ENCODE measurements at places on chromosomes 2 and 18.

GRCh38 chr18:25279133-25279532 lies 72.8 kb downstream of the ZNF521 start:
- no peak for DNase-seq

- DNase-seq: no peak
Measured at GRCh38 chr2:238389988-238390589, 36.6 kb upstream of the ASB1 start.

DNA sequence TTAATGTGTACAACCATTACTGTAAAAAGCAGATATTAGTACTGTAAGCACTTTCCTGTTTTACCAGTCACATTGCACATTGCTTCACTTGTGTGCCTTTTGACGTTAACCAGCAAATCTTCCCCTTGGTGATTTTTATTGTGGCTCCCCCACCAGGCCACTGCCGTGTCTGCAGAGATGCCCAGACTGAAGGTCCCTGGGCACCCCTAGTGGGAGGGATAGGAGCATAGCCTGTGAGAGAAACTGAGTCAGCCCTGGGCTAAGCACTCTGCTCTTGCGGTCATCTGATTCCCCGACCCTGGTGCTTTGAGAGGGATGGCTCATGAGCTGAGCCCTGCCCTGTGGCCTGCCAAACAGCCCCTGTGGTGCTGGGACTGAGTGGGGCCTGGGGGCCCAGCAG lies 73.4 kb downstream of the INPP4A start:
- DNase-seq: peak; percentile 23

GRCh38 chr2:20456636-20457426 lies 10.0 kb downstream of the RHOB start:
- DNase-seq: no peak

DNA sequence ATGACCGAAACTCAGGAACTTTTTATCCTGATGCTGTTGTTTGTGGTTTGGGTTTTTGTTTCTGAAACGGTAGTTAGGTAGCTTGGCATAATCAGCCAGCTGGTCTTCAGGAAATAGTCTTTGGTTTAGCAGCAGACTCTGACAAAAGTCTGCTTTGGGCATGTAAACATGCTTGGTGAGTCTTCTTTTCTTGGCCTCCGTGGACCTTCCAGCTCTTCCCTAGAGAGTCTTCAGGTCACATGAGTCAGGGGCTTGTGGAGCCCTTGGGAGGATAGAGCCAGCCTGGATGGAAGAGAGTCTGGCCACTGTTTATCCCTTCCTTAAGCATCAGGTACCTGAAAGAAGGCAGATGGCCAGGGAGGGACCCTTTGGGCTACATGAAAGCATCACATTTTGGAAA lies 154.5 kb downstream of the MGAT5 start:
- DNase-seq: no peak

DNA sequence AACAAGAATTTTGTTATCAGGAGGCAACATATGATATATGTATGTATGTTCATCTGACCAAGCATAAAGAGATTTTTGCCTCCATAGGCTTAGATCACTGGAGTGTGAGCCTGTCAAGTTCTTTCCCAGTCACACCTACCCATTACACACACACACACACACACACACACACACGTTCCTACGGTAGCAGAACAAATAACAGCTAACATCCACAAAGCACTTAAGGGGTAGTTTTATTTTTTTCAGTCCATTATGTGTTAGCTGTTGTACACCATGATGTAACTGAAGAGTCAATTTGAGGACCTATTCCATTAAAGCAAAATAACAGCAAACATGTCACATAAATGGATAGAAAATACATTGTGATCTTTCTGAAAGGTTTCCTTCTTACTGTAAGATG lies 39.5 kb downstream of the UGP2 start:
- no peak for DNase-seq
